ENCODE measurements at places on chromosomes 5 and 9.
A peak's percentile ranks its signal among the peaks of the same experiment; 100 is the strongest.

GRCh38 chr9:14654932-14655331 lies 38.3 kb downstream of the ZDHHC21 start:
- no peak for DNase-seq

DNA sequence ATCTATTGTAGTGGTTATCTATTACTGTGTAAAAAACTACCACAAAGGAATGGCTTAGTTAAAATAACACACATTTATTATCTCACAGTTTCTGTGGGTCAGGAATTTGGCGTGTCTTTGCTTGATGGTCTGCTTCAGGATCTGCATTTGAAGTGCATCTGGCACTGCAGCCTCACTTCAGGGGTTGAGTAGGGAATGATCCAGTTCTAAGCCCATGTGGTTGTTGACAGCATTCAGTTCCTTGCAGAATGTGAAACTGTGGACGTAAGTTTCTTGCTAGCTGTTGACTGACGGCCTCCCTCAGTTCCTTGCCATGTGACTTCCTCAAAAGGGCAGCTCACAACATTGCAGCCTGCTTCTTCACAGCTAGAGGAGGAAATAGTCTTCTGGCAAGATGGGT lies 2.1 kb upstream of the OGN start:
- no peak for DNase-seq

DNA sequence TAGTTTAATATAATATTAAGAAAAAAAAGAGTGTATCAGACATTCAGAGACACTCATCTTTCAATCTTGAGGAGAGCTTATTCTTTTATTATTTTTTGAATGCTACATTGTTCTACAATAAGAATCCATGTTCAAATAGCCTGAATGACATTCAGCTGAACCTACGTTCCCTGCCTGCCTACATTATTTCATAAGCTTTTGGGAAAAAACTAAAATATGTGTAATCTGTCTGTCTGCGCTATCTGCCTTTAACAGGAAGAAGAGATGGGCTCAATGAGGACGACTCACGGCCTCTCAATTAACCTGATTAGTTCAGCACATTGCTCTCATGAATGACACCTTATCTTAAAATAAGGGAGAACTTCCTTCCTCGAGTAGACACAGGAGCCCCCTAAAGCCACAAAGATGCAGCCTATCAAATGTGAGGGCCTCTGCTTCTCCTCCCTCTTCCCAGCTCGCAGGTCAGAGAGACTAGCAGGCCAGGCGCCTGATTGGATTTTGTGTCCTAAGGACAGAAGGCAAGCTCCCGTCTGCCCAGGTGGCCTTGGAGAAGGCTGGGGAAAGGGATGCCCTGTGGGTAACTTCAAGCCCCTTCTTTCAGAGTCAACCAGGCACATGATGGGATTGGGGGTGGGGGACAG lies 37.8 kb downstream of the EBF1 start:
- no peak for DNase-seq

GRCh38 chr9:136668983-136669790 lies 6.5 kb downstream of the EGFL7 start:
- DNase-seq = no peak

DNA sequence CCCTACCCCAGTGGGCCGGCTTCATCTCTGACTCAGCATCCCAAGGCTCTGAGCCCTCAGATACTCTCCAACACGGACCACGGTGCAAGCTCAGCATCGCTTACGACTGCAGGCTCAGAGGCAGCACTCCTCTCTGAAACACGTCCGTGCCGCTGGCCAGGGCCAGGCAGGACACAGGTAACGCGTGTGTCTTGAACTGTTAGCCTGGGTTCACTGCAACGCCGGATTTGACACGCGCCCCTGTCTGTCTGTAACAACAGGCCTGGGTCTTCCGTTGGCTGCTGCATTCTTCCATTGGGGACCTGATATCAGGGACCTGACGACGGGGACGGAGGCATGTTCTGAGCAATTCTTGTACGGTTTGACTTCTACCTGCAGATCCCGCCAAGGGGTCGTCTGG lies 6.4 kb downstream of the SLC6A3 start:
- DNase-seq = no peak

DNA sequence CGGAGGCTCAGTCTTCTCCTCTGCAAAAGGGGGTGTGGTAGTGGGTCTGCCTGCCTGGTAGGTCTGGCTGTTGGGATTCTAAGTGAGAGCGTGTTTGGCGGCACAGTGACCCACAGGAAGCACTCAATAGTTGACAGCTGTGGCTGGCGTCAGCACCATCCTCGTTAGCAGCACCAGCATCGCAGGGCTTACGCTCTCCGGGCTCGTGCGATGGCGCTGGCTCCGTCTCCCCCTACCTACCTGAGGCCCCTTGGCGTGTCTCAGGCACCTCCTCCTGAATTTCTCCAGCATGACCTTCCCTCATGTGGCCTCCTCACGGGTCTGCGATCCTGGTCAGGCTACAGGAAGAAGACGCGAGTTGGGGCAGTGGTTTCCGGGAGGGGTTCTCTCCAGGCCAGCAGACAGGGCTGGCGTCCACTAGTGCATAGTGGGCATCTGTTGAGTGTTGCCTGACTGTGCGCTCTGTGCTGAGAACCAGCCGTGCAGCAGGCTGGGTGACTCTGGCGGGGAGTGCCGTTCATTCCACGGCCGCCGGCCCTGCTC lies 66.9 kb downstream of the HMCN2 start:
- DNase-seq = no peak

- DNase-seq = no peak
Observed at GRCh38 chr9:132644251-132644650, 25.5 kb downstream of the DDX31 start.

- DNase-seq = no peak
Observed at GRCh38 chr5:133520991-133521706, 91.2 kb downstream of the FSTL4 start.

- DNase-seq = no peak
Observed at GRCh38 chr5:122391621-122392020, 79.6 kb downstream of the SNCAIP start.

- DNase-seq = peak; percentile 71
Observed at GRCh38 chr9:137550231-137550621, at the start of gene PNPLA7. PNPLA7 (minus strand) TSS chr9:137550402; CDS start chr9:137550197, 205 bp downstream.

GRCh38 chr5:88502179-88503040 lies 233.8 kb upstream of the TMEM161B start:
- no peak for DNase-seq

- no peak for DNase-seq
Observed at GRCh38 chr5:9209846-9210492, 335.9 kb downstream of the SEMA5A start.

- DNase-seq = no peak
Observed at GRCh38 chr5:129978270-129978669, 74.0 kb downstream of the CHSY3 start.

GRCh38 chr5:91053741-91054025 lies 329.4 kb downstream of the ARRDC3 start:
- no peak for DNase-seq

DNA sequence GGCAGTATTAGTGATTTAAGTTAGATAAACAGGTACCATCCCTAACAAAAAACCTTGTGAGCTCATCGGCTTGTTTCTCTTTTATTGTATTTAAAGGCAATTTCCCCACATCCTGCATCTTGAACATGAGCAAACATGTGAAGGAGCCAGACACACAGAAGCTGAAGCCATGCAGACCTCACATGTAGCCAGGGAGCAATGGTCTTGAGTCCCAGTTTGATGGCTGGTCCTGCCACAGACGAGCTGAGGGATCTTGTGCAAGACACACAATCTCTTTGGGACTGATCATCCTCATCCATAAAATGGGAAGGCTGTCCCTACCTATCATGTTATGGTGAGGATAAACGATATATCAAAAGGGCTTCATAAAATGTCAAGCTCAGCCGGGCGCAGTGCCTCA lies 29.6 kb upstream of the XPA start:
- DNase-seq = no peak

DNA sequence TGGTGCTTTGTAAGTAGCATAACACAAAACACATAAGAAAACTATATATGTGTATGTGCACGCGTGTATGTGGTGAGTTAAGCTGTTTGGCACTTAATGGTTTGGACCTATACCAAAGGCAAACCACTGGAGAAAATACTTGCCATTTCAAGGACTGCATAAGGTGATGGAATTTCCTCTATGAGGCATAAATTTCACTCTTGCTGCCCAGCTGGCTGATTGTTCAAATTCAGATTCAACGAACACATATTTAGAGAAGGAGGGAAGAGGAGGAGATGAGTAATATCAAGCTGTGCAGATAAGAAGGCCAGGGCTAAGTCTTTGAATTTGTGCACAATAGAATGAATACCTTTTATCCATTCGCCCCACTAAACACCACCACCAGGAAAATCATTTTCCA lies 470.6 kb upstream of the MPDZ start:
- no peak for DNase-seq

- no peak for DNase-seq
Observed at GRCh38 chr5:89535411-89535810, 652.4 kb upstream of the MEF2C start.

GRCh38 chr5:88979244-88979643 lies 96.3 kb upstream of the MEF2C start:
- no peak for DNase-seq

DNA sequence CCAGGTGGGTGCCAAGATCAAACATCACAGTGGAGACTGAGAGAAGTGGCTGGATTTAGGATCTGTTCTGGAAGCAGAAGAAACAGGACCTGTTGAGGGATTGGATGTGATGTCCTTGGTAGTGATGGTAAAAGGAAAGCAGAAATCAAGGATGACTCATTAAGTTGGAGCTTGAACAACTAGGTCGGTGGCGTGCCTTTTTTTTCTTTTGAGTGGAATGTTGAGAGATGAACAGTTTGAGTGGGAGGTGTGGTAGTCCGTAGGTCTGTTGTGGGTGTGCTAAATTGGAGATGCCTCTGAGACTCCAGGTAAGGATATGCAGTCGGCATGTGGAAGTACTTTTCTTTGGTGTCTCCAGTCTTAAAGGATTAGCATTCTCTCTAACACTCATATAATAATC lies 92.1 kb upstream of the IL12B start:
- no peak for DNase-seq

DNA sequence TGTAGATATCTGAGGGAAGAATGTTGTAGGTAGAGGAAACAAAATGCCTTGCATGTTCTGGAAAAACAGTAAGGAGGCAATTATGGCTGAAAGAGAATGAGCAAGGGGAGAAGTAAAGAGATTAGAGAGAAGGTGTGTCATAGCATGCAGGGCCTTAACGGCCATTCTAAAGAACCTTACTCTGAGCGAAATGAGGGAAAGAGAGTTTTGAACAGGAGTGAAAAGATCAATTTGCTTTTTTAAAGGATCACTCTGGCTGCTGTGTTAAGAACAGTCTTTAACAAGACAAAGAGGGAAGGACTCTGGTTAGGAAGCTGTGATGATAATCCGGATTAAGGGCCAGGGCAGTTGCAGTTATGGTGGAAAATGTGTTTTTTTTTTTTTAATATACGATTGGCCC lies 22.6 kb downstream of the PTBP3 start:
- DNase-seq = no peak

GRCh38 chr5:37248970-37249814 lies at the start of gene CPLANE1:
CPLANE1 (minus strand) TSS chr5:37249376; CDS start chr5:37247698, 1,678 bp downstream.
- peak; percentile 73 for DNase-seq

DNA sequence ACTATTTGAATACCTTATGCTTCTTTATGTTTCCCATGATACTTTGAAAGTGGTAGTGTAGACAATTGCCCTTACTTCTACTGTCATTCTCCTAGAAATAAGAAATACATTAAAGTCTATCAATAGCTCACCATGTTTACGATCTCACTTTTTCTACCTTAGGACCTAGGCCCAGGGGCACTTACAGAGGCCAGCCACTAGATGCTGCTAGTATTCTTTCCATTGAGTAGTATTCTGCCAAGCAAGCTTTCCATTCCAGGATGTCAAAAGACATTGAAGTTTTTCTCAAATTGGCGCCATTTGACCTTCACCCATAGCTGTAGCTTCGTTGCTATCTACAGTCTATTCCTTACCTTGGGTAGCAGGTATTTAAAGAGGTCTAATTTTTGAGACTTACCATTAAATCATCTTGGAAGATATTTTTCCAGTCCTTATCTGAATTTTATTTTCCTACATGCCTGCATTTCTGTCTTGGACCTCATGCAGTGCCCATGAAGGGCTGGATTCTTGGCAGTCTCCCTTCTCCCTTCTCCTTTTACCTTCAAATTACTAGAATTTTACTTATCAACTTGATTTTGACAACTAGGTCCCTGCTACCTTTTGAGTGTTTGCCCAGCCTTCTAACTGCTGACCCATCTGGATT lies 246.0 kb upstream of the NUDT12 start:
- no peak for DNase-seq

- DNase-seq = peak; percentile 83
Observed at GRCh38 chr9:134434894-134435506, 108.7 kb downstream of the RXRA start.

DNA sequence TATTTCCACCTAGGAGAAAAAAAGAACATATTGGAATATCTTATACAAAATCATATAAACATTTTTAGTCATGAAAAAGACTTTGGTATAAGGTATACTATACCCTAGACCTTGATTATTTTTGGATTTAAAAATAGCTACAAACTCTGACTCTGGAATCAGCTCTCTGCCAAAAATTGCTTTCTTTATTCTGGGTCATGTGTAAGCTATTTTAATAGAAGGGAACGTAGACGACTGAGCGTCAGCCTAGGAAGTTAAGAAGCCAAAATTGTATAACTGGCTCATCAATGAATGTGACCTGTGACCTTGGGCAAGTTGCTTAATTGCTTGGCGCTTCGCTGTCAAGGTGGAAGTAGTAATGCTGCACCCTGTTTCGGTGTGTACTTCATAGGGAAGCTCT lies 157.1 kb downstream of the PARP8 start:
- DNase-seq = no peak

DNA sequence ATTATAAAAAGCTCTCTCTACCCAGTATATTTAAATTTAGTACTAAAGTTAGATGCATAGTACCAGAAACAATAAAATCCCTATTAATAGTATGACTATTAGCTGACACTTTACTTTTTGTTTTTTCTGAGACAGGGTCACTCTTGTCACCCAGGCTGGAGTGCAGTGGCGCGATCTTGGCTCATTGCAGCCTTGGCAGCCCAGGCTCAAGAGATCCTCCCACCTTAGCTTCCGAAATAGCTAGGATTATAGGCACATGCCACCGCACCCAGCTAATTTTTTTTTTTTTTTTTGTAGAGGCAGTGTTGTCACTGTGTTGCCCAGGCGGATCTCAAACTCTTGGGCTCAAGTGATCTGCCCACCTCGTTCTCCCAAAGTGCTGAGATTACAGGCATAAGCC lies 8.0 kb downstream of the CCNG1 start:
- no peak for DNase-seq

Measured in liver (tissue), 10 donors.